ENCODE measurements at places on chromosomes 11 and 22. TPM values are rescaled to one million over a fixed set of nuclear protein-coding genes. Genes with fewer than 3 reads are reported as not detected.

DNA sequence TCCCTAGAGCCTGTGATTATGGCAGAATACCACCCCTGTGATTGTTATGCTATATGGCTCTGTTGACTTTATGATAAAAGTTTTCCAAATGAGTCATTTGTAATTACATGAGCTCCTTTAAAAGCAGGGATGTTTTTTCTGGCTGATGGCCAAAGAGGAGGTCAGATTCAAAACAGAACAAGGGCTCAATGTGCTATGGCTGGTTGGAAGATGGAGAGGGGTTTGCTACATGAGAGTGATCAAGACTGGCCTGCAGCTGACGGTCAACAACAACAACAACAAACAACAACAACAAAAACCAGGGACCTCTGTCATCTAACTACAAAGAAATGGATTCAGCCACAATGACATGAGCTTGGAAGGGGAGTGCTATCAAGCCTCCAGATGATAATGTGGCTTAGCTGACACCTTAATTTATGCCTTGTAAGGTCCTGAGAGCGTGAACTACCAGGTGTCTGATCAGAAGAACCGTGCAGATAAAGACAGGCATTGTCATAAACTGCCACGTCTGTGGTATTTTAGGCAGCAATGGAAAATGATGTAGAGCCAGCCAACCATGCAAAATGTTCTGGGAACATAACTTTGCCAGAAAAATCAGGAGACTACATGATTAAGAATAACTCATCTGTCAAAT lies 47.2 kb downstream of the PIWIL3 start:
- peak; percentile 98 for DNase-seq

- DNase-seq = no peak
These were observed 84.6 kb upstream of the GUCY1A2 start for GRCh38 chr11:107102692-107103477.

BRSK2 gene
- total RNA-seq = 0.20 TPM

WT1 gene
- total RNA-seq = not detected
